ENCODE measurements at places on chromosomes 16 and 17.
A peak's percentile ranks its signal among the peaks of the same experiment; 100 is the strongest.

- DNase-seq = peak; percentile 45
Observed at GRCh38 chr17:47276868-47277267, 23.2 kb downstream of the ITGB3 start.

DNA sequence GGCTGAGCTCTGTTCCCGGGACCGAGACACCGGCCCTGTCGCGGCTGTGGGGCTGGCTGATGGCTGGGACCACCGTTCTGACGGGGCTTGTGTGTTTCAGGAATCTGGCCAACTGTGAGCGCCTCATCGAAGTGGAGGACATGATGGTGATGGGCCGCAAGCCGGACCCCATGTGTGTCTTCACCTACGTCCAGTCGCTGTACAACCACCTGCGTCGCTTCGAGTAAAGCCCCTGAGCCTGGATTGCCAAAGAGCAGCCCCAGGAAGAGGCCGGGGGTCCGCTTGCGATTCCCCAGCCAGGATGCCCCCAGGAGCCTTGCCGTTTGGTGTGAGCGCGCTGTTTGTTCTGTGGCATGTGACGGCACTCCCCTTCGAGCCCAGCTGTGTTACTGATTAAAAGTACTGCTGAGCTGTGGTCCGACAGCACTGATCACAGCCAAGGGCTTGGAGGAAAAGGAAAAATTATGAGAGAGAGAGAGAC, 23.0 kb downstream of the SMTNL2 start:
- no peak for DNase-seq

GRCh38 chr16:84654998-84655397, 6.7 kb downstream of the KLHL36 start:
- no peak for DNase-seq

- DNase-seq = no peak
Observed at GRCh38 chr17:7235693-7236665, 1.7 kb upstream of the DVL2 start.

All from urothelium cell line (cell line).